Heart left ventricle (tissue), 16 donors: ENCODE measurements at places on chromosomes 5 and 9.

DNA sequence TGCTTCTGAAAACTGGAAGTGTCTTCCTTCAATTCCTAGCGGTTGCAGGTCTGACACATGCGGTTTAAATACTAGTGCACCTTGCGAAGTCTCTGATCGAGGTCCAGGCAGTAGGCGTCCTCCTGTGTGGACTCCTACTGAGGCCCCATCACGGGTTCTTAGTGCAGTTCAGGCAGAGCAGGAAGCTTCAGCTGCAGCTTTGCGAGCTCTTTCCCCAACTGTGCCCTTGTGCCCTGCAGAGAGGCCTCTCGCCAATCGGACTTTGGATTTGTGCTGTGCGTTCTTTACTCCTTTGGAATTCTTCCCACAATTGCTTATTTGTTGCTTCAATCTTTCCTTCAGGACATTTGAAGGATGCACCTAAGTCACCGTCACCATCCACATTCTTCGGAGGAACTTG, 40.6 kb upstream of the FAM120AOS start:
- no peak for DNase-seq

DNA sequence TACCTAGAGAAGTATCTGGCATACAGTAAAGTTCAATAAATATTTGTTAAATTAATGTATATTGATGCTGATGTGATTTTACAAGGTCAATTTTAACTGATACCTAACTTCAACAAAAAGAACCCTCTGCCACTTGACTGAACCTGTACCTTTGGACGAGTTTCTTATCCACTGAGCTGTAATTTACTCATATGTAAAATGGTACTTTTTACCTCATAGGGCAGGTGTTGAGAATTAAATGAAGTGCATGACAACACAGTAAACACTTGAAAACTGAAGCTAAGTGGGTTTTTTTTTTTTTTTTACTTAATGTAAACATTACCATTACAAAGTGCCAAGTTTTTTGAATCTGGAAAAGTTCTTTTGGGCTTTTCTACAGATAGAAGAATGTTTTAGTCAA, 15.4 kb downstream of the NIPSNAP3B start:
- no peak for DNase-seq

DNA sequence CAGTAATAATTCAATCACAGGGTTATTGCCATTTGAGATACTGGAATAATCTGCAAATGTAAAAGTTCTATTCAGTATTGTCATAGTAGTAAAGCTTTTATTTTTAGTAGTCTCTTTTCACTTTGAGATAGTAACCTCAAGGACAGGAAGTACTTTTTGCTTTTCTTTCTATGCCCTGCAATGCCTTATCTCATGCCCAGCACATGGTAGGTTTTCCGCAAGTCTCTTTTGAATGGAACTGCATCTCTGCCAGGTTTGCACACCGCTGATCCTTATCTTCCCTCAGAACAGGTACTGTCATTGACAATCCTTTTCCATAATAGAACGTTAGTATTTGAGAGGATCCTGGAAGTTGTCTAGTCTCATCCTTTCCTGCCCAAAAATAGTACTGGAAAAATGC, 91.8 kb upstream of the IFNK start:
- no peak for DNase-seq

DNA sequence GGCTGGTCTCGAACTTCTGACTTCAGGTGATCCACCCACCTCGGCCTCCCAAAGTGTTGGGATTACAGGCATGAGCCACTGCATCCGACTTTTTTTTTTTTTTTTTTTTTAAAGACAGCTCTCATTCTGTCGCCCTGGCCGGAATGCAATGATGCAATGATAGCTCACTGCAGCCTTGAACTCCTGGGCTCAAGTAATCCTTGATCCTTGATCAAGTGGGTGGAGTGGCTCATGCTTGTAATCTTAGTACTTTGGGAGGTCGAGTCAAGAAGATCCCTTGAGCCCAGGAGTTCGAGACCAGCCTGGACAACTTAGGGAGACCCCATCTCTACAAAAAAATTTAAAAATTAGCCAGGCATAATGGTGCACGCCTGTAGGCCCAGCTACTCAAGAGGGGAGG, 8.1 kb downstream of the SEC24A start:
- DNase-seq, result no peak

- DNase-seq, result no peak
Measured at GRCh38 chr5:107486489-107486888, 184.2 kb downstream of the EFNA5 start.

DNA sequence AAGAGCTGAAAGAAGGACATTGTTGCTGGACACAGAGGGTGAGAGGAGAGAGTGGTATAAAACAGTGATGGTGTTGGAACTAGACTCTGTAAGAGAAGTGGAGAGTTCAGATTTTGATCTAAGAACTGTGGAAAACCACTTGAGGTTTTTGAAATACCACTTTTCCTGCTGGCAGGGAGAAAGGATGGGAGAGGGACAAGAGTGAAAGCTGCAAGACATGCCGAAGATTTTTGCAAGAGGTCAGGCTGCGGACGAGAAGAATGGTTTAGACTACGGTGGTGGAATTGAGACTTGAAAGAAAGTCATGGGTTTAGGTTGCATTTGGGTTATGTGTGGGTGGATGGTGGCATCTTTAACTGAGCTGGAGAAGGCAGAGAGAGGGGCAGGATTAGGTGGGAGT, 202.2 kb upstream of the RPS23 start:
- DNase-seq, result no peak
